RPMI7951 (cell line): ENCODE measurements at places on chromosomes 6 and 20.

DNA sequence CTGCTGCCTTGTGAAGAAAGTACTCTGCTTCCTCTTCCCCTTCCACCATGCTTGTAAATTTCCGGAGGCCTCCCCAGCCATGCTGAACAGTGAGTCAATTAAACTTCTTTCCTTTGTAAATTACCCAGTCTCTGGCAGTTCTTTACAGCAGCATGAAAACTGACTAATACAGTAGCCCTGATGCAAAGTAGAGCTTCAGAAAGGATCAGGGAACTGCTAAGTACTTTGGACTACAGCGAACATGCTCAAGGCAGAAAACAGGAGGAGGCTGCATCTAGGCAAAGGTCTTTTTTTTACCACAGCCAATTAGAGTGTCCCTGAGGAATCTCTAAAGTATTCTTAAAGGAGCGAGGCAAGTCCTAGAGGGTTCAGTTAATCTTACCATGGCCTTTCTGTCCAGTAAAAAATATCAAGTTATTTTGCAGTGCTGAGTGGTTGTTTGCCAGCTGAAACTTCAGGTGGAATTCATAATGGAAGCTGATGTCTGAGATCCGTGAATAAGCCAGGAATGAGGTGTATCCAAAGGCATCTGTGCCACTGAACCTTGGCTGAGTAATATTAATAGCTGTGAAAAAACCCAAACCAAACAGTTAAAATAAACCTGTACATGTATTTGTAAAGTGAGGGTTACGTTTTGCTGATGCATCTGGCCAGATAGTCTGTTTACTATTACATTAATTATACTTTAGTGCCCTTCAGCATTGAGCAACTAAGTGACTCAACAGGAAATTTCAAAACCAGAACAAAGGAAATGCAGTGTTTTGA, 170.4 kb downstream of the PHF3 start:
- peak; percentile 61 for DNase-seq

- DNase-seq: no peak
Measured at GRCh38 chr6:93799226-93799625, 379.9 kb upstream of the EPHA7 start.

DNA sequence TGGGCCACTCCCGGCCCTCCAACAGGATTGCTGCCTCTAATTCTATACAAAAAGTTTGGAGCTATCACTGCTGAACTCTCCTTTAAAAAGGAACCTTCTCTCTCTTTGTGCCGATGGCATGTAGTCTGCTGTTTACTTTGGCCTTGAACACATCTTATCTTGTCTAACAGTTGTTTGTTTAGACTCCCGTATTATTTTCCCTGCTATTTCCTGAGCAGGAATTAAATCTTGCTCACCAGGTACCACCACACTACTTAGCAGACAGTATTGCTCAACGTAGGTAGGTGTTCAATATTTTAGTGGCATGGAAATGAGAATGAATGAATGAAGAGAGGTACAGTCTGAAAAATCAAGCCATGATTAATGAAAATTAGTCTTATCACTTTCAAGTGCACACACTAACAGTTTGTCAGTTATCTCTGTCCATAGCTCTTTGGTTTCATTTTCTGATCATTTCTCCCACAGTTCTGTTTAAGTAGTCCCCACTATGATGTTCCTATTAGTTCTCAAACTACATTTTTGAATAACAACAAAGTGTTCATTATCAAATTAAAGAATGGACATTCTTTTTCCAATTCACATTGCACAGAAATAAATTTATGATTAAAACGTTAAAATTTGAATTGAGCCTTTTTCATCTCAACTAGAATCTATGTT, 6.8 kb upstream of the HEY2 start:
- no peak for DNase-seq

DNA sequence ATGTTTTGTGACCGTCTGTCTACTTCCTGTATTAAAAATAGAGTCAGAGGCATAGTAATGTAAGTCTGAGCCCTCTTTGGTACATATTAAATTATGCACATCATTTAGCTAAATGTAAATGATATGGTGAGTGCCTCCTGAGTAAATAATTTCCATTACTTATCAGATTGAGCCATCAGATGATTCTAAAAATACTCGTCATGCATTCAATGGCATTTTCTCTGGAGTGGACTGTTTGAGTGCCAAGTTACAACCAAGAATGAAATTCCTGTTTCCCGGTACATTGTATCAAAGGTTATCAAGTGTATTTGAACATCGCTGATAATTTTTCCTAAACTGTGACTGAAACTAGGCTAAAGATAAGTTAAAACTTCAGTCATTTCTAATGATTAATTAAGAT, 81.0 kb downstream of the AKAP7 start:
- no peak for DNase-seq

DNA sequence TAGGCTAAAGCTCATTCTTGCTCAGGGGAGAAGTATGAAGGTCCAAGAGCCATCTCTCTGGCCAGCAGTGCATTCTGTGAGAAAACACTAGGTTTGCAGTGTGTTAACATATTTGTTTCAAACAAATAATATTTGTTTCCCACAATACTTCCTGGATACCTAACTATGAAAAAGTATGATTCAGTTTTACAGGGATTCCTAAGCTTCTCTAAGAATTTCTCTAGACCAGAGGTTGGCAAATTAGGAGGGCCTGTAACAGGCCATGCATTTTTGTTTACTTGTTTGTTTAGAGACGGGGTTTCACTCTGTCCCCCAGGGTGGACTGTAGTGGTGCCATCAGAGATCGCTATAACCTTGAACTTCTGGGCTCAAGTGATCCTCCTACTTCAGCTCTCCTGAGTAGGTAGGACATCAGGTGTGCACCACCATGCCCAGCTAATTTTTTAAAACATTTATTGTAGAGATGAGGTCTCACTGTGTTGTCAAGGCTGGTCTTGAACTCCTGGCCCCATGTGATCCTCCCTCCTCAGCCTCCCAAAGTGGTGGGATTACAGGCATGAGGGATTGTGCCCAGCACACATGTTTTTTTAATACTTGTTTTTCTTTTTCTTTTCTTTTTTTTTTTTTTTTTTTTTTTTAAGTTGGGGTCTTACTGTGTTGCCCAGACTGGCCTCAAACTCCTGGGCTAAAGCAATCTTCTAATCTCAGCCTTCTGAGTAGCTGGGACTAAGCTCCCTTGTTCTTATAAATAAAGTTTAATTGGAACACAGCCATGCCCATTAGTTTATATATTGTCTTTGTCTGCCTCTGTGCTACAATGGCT, 71.7 kb downstream of the ADGRG6 start:
- DNase-seq: no peak

- DNase-seq: no peak
Measured at GRCh38 chr6:36692220-36692619, 5.4 kb upstream of the RAB44 start.

- no peak for DNase-seq
Measured at GRCh38 chr20:57470666-57471495, 54.1 kb downstream of the CTCFL start.

- peak; percentile 67 for DNase-seq
Measured at GRCh38 chr6:157346373-157346772, 23.1 kb upstream of the TMEM242 start.

DNA sequence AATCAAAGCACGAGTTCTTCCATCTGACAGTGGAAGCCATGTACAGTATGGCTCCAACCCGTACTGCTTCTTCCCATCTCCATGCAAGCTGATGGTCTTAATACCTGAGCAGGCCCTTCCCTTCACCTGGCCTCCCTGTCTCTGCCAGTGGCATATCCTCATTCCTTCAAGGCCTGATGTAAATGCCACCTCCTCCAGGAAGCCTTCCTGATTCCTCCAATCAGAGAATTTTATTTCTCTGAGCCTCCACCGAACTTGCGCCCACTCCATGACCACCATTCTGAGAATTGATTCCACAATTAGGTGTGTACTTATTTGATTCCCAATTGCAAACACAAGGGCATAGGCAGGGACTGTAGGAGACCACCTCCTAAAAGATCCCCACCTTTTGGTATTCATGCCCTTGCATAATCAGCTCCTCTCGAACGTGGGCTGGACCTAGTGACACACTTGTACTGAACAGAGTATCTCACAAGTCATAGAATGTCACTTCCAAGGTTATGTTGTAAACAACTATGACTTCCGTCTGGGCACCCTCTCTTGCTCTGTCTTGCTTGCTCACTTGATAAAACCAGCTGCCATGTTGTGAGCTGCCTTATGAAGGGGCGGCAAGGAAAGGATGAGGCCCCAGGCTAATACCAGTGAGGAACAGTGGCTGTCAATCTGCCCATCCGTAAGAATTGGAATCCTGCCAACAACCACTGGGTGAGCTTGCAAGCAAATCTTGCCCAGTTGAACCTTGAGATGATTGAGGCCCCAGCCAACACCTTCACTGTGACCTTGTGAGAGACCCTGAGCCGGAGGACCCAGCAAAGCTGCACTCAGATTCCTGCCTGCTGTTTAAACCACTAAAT, 38.8 kb downstream of the CPNE5 start:
- DNase-seq: peak; percentile 10

DNA sequence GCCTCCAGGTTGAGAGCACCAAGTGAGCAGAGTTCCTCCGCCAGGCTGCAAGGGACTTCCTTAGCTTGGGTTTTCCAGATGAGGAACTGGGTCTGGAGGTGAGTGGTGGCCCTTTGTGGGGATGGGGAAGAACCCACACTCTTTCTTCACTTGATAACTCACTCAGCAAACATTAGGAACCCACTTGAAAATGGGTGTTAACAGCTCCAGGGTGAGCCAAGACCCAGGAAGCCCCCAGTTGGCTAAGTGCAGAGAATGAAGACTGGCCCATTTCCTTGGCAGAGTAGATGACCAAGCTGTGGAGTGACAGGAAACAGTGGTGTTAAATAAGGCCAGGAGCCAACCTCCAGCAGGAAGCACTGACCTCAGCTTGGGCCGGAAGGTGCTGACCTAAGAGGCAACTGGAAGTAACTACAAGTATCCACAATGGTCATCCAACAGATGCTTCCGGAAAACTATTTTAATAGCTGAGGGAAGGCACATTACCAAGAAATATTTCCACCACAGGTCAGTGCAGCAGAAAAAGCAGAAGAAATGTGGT, 22.7 kb downstream of the MRPL14 start:
- peak; percentile 76 for DNase-seq

DNA sequence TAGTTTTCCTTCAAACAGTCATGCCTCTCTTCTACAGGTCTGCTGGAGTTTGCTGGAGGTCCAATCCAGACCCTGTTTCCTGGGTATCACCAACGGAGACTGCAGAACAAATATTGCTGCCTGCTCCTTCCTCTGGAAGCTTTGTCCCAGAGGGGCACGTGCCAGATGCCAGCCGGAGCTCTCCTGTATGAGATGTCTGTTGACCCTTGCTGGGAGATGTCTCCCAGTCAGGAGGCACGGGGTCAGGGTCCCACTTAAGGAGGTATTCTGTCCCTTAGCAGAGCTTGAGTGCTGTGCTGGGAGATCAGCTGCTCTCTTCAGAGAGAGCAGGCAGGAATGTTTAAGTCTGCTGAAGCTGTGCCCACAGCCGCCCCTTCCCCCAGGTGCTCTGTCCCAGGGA, 666.9 kb downstream of the FRK start:
- DNase-seq: no peak

DNA sequence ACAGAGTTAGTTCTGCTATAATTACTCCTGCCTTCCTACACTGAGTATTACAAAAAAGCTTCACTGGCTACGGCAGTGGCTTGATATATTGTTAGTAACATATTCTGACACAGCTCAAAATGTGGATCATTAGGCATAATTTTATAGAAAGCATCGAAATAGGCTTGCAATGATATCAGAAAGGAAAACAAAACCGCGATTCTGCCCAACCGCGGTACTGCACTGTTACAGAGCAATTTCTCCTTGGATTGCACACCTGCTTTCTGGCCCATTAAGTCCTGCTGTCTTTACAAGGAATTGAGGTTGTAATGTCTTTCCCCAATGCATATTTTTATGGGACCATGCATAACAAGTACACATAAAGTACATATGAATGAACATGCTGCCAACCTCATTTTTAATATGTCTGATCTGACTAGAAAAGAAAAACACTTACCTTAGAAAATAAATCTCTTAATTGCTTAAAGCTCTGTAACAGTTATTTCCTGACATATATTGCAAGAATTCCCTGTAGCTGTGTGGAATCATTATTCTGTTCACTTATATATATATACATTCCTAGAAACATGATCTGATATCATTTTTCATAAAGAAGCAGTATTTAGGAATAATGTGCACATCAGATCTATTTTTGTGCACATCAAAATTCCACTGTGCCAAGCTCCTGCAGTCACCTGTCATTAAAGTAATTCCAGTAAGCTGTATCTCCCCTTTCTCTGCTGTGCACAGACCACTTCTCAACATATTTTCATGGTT, 763.9 kb downstream of the HACE1 start:
- DNase-seq: no peak

DNA sequence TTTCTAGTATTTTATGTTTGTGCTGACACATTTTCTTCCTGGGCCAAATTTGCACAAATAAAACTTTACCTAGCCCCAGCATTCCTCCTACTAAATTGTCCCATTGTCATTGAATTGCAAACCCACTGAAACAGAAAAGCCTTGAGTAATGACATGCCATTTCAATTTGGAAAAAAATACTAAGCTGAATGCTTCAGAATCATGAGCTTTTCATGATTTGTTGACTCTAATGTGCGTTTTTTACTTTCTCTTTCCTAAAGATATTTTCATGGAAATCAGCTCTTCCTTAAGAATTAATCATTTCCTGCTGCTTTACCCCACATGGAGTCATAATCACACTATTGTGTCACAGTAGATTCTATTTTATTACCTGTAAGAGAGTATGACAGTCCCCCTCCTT, 47.4 kb downstream of the TRDN start:
- DNase-seq: no peak

GRCh38 chr6:166862978-166863530, 93.3 kb downstream of the RNASET2 start:
- DNase-seq: no peak

DNA sequence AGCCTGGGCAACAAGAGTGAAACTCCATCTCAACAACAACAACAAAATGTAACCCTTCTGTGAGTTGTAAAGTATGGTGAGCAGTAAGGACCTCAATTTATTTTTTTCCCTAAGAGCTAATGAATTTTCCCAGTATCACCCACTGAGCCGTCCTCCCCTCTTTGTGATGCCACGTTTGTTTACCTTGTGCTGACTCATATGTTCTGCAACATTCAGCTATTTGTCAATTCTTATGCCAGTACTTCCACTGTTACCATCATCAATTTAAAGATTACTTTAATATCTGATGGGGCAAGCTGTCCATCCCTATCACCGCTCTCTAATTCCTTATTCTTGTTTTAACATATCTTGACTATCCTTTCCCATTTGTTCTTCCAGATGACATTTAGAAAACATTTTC, 37.5 kb downstream of the MAK start:
- no peak for DNase-seq

DNA sequence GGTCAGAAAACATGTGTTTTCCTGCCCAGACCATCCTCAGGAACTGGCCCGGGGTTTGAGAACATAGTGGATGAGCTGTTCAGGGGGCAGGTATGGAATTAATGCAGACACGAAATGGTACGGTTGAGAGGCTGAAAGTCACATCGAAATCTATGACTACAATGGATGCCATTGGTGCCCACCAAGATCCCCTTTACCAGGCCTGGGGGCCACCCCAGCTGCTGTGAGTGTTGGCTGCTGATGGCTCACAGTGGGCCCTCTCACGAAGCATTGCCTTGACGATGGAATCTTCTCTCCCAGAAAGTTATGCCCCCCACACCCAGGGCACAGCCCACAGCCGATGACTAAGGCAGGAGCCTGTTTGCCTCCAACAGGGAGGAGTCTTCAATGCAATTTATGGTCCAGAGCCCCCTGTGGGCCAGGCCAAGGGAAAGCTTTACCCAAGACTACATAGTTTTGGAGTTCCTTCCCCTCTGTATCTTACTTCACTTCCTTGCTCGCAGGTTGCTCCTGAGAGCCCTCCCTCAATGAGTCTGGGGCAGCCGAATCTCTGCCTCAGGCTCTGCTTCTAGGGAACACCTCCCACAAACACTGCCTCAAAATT, 92.6 kb downstream of the BFSP1 start:
- no peak for DNase-seq

- DNase-seq: no peak
Measured at GRCh38 chr6:157539900-157540752, 159.1 kb downstream of the ZDHHC14 start.
